ENCODE measurements at places on chromosomes 1 and 21.

DNA sequence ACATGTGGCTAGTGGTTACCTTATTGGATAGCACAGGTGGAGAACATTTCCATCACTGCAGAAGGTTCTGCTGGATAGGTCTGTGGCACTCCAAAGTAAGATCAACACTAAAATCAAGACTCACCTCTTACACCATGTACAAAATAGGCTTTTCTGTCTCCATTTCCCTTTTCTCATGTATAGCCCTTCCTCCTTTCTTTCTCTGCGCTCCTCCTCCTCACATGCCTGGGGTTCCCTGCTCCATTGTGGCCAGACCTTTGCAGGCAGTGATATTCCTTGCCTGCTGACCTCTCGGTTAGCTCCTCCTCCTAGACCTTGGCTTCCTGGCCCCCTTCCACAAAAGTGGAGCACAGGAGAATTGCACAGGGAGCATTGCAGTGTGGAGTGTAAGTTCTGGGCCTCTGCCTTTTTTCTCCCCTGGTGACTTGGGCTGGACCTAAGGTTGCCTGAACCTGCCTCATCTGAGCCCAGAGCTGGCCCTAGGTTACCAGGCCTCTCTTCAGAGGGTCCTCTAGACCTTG lies 33.2 kb upstream of the RBM15 start:
- DNase-seq, result no peak

DNA sequence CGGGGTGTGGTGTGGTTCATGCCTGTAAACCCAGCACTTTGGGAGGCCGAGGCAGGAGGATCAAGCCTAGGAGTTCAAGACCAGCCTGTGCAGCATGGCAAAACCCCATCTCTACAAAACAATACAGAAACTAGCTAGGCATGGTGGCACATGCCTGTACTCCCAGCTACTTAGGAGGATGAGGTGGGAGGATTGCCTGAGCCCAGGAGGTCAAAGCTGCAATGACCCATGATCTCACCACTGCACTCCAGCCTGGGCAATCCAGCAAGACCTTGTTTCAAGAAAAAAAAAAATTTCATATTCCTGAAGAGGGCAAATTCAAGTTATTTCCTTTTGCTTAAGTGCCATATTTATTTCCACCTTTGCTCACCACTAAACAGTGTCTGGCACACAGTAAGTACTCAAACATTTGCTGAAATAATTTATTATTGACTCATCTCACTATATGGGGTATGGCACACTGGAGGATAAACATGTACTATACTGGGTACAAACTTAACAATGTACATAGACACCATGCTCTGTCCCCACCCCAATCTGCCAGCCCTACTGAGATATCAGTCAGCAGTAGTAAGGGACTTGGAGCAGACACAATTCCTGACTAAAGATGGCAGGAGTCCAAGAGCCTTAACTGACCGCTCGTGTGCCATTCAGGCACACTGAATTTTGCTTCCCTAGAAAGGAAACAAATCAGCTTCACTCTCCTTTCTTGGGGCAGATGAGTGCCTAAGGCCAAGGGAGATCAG lies 15.5 kb downstream of the MEAF6 start:
- no peak for DNase-seq

- DNase-seq, result peak; percentile 67
Measured at GRCh38 chr1:28087614-28088167, 719 bp downstream of the EYA3 start.

- no peak for DNase-seq
Measured at GRCh38 chr21:26965907-26966581, 844 bp downstream of the ADAMTS5 start.

DNA sequence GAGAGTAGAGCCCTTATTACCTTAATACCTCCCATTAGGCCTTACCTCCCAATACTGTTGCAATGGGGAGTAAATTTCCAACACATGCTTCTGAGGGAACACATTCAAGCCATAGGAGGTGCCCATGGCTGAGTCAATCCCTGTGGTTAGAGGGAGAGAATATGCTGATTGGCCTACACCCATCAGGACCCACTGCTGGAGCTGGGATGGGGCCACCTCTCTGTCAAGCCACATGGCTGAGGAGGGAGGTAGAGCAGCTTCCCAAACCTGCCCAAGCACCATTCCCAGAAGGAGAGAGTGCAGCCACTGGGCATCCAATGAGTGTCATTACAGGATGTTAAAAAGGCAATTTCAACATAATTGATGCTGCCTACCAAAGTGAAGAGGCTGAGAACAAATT lies 228.1 kb downstream of the C1orf94 start:
- DNase-seq, result no peak
